ENCODE measurements at places on chromosomes 16 and 17.
A peak's percentile ranks its signal among the peaks of the same experiment; 100 is the strongest.

DNA sequence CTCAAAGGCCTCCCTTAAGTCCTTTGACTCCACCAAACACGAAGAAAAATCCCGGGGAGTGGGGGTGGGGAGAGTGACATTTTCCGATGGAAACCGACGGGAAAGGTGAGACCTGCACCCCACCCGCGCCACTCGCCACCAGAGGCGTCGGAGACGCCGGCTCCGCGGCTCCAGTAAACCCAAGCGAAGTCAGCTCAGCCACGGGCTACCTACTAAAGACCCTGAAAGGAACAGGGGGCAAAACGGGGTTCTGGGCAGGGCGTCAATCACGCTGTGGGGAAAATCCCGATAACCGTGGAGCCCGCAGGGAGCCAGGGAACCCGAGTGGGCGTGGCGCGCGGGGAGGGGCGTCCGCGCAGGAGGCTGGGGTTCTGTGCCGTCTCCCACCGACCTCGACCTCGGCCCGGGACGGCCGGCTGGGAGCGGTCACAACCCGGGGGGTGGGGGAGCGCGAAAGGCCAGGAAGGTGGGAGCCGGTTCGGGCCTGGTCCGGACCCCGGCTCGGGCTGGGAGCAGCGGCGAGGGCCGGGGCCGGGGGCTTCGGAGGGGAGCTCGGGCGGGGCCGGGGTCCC, 565 bp downstream of the WDR45B start:
- DNase-seq, result no peak

DNA sequence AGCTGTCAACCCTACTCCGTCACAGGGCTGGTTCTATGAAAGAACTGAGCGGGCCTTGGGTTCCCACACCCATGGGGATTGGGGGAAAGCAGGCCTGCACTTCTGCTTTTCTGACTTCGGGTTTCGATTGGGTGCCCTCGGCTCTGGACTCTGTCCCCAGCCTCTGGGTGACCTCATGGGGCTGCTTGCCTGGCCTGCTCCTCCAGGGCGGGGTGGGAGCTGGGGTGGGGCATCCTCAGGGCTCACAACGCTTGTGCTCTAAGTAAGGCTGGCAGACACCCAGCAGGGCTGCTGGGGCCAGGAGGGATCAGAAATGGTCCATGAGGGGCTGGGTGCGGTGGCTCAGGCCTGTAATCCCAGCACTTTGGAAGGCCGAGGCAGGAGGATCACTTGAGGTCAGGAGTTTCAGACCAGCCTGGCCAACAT, 19.2 kb downstream of the ARHGAP27 start:
- DNase-seq, result peak; percentile 93

GRCh38 chr17:67216578-67217320, 28.2 kb downstream of the HELZ start:
- DNase-seq, result no peak

DNA sequence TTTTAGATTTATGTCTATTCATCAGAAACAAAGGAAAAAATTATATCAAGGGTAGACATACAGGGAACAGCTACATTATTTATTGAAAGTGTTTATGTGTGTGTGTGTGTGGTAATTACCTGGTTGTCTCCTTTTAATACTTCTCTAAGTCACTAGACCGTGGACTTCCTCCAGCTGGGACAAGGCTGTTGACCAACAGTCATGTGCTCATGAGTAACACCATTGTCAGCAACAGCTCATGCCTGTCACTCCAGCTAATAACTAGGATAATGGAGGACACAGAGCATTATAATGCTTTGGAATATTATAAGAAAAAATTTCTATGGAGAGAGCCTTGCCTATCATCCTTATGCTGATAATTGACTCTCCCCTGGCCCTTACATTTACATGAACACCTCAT, 125.3 kb upstream of the SALL1 start:
- DNase-seq, result no peak

DNA sequence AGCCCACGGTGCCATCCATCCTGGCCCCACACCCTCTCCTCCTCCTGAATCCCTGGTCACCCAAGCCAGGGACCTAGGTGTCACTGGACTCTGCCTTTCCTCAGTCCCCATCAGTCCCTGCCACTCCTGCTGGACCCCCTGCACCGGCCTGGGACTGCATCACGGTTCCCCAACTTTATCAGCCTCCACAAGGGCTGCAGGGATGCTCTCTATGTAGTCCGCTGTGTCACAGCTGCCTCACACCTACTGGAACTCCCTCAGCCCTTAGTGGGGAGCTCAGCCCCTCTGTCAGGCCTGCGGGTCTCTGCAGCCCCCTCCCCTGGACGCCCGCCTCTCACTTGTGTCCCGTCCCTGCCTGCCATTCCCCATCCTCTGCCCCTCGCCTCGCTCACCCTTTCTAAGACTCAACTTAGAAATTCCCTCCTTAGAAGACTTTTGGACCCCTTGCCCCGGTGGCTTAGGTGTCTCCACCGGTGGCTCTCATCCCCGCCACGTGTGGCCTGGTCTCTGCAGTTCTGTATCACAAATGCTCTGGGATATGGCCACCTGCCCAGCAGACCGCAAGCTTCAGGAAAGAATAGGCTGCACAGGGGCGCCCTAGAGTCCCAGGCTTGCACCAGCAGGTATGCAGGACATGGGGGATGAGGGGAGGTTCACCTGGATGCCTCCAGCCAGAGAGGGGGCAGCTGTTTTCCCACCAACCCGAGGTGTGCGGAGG, 62.9 kb downstream of the PRMT7 start:
- DNase-seq, result no peak

DNA sequence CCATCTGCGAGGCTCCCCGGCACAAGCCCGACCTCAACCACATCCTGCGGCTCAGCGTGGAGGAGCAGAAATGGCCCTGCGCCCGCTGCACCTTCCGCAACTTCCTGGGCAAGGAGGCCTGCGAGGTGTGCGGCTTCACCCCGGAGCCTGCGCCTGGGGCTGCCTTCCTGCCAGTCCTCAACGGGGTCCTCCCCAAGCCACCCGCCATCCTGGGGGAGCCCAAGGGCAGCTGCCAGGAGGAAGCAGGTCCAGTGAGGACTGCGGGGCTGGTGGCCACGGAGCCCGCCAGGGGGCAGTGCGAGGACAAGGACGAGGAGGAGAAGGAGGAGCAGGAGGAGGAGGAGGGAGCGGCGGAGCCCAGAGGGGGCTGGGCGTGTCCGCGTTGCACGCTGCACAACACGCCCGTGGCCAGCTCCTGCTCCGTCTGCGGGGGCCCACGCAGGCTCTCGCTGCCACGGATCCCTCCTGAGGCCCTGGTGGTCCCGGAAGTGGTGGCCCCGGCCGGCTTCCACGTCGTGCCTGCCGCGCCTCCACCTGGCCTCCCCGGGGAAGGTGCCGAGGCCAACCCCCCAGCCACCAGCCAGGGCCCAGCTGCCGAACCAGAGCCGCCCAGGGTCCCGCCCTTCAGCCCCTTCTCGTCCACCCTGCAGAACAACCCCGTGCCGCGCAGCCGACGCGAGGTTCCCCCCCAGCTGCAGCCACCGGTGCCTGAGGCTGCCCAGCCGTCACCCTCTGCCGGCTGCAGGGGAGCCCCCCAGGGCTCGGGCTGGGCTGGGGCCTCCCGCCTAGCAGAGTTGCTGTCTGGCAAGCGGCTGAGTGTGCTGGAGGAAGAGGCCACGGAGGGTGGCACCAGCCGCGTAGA, 13.1 kb upstream of the PRR35 start:
- peak; percentile 83 for DNase-seq

- DNase-seq, result no peak
Observed at GRCh38 chr16:9867176-9867575, 315.1 kb downstream of the GRIN2A start.

DNA sequence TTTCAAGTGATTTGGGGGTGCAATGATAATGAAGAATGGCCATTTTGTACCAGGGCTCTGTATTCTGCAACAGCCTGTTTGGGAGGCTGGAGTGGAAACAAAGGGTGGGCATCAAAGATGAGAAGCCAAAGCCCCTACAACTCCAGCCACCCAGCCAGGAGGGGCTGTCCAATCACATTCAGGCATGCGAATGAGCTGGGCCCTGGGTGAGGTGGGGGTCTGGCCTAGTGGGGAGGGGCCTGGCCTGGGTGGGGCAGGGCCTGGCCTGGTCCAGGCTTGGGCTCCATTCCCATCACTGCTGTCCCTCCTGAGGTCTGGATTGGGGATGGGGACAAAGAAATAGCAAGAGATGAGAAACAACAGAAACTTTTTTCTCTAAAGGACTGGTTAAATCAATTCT, 6.4 kb downstream of the AOC3 start:
- DNase-seq, result no peak

- no peak for DNase-seq
Observed at GRCh38 chr16:70714581-70715054, 28.8 kb upstream of the MTSS2 start.

All from MV-4-11 (cell line).